ENCODE measurements at places on chromosomes 5 and 9.

DNA sequence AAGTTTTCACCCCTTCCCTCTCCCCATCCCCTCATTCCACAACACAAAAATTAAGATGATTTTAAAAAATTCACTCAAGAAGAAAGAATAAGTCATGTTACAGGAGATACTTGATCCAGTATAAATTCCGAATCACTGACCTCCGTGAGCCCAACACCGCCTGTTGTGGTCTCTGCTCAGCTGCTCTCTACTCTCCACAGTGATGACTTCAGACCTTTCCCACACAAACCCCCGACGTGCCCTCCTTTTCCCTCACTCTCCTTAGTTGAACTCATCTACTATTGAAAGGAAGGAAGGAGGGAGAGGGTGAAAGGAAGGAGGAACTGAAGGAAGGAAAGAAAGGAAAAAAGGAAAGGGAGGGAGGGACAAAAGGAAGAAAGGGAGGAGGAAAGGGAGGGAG lies 55.1 kb downstream of the ZNF354C start:
- no peak for DNase-seq

GRCh38 chr5:95808013-95808685 lies 14.4 kb downstream of the GLRX start:
- no peak for DNase-seq

DNA sequence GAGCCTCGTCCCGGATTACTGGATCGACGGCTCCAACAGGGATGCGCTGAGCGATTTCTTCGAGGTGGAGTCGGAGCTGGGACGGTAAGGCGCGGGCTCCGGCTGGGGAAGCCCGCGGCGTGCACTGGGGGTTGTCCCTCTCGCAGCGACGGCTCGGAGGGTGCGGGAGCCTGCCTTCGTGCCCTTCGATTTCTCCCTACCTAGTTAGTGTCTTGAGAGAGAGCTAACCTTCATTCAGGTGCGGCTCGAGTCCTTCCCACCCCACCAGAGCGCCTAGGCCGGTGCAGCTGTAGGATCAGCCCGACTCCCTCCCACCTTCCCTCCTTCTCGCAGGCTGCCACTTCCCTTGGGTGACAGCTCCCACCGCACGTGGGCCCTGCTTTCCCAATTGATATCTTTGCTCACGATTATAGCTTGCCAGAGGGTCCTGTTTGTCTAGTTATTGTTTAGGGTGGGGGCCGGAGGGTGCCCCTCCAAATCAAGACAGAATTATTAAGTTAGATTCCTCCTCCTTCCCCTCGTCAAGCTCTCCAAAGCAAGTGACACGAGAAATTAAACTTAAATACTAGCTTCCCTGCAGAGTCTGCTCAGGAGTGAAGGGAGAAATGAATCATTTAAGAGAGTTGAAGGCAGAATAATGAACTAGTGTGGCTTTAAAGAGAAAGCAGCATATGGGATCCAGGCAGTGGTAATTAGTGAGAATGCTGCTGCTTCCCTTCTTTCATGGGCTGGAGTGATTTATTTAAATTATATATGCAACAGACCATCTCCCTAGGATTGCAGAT lies 569 bp downstream of the CAMK4 start:
- DNase-seq, result no peak

GRCh38 chr9:99966716-99967115 lies 60.3 kb downstream of the STX17 start:
- DNase-seq, result peak; percentile 64

DNA sequence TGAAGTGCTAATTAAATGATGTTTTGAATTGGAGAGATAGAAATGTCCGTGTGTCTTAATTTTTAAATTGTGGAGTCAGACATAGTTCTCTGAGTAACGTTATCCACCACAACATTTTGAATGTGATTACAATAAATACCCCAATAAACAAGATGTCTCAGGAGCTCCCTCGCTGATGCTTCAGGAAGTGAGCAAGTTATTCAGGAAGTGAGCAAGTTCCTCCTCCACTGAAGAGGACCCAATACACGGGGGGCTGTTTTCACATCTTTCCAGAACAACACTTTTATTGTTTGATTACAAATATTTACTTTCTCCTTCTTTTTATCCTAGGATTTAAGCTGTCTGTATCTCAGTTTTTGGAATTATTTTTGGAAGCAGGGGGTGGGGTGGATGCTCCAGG lies 363.8 kb downstream of the LRRC70 start:
- peak; percentile 25 for DNase-seq

- DNase-seq, result peak; percentile 46
Measured at GRCh38 chr9:137237759-137238726, 3.0 kb upstream of the TUBB4B start.

DNA sequence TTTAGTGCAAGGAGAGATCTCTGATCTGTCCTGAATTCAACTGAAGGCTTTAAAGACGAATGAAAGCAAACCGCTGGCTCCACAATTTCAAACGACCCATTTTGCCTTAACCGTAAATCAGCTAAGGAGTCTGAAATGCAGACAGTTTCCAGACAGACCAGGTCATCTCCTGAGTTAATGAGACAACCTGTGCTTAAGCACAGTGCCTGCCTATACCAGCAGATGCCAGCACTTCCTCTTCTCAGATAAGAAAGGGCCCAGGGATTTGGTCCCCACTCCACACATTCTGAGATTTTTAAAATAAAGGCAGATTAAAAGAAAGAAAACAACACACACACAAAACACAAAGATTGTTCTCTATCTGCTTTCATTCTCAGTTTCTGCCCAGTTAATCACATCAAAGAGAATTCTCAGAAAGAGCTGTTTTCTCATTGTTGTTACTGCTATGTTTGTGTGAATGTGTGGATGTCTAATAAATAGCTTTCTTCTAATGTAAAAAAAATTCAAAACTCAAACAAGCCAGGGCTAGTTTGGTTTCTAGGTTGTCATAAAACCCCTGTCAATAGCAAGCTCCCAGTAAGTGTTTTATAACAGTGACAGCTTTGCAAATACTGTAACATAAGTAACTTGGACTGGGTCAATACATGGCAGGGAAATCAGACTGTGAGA lies 157.7 kb upstream of the SLC24A2 start:
- DNase-seq, result peak; percentile 39

GRCh38 chr9:129569502-129570449 lies 51.1 kb downstream of the C9orf50 start:
- peak; percentile 13 for DNase-seq

DNA sequence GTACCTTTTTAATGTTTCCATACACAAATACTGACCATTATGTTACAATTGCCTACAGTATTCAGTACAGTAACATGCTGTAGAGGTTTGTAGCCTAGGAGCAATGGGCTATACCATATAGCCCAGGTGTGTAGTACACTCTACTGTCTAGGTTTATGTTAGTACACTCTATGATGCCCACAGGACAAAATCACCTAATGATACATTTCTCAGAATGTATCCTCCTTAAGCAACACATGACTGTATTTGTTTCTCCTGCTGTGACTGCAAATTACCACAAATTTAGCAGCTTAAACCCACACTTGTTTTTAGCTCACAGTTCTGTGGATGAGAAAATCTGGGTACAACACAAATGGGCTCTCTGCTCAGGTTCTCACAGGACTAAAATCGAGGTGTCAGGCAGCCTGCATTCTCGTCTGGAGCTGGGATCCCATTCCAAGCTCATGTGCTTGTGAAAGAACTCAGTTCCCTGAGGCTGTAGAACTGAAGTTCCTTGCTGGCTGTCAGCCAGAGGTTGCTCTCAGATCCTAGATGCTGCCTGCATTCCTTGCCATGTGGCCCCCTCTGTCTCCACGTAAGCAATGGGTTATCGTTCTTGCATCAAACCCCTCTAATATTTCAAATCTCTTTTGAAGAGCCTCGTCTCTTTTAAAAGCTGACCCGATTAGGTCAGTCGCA lies 38.6 kb upstream of the PIK3R1 start:
- no peak for DNase-seq

- DNase-seq, result no peak
Measured at GRCh38 chr5:44387921-44388320, 1.3 kb downstream of the FGF10 start.

DNA sequence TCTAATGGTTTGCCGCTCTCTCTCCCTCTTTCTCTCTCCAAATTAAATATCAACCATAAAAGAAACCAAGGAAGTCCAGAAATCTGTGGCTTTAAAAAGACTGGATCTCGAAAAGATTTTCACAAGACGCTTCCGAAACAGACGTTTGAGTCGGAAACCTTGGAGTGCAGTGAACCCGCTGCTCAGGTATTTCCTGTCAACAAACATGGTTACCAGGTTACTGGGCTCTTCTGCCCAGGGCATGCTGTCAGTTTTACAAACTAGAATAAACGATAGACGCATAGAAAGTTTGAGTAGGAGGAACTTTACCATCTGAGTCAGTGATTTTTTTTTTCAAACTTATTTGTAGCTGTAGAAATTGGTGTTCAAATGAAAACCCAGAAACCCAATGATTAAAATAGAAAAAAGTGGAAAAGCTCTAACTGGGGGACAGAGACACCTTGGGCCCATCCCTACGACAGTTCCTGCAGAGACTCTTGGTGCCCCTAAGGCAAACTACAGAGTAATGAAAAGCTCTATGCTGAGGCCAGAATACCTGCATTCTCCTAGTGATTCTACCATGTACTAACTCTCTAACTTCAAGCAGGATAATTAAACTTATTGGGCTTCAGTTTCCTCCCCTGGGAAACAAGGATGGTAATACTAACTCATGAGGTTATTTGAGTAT lies 90.0 kb downstream of the DOCK8 start:
- DNase-seq, result peak; percentile 70

DNA sequence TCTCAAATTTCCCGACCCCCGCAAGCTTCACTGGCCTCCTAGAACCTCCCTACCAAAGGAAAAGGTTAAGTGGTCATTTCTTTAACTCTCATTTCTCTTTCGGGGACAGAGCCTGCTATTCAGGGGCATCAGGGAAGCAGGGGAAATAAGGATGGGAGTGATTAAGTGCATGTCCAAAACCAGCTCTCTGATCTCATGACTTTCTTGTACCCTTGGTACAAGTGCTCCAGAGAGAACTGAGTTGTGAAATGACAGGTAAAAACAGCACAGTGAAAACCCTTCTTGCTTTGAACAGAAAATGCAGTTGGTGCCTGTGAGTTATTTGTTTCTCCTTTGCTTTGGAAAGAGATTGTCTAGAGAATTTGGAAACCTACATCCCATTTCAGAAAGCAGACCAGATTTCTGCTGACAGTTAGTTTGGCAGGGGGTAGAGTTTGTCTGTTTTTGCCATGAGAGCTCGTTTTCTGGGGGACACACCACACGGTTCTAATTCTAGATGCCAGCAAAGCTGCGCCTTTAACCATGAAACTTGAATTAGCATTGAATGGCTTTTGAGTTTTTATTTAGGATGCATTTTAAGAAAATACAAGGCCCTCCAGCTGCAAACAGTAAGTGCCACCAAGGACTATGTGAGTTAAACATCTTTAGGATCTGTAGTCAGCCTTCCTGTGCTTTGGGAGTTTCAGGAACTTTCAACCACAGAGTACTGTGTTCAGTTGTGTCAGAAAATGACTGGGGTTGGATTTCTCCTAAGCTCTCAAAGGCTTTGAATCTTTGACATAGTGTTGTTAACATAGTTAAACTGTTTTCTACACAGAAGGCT lies 161.7 kb upstream of the LHFPL2 start:
- no peak for DNase-seq

- DNase-seq, result peak; percentile 69
Measured at GRCh38 chr9:91500509-91501014, 76.9 kb upstream of the NFIL3 start.

DNA sequence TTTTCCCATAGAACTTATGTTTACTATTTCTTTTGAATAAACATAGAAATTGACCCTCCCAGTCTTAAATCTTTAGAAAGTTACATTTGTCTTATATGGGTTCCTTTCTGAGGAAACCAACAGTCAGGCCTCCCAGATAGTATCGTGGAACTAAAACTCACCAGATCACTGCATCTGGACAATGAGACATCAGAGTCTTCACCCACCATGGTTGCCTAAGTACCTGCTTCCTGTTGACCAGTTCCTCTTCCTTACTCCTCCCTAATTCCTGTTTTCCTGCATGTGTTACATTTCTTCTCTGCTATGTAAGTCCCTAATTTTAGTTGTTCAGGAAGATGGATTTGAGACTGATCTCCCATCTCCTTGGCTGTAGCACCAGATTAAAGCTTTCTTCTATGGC lies 462.2 kb downstream of the DIRAS2 start:
- no peak for DNase-seq

DNA sequence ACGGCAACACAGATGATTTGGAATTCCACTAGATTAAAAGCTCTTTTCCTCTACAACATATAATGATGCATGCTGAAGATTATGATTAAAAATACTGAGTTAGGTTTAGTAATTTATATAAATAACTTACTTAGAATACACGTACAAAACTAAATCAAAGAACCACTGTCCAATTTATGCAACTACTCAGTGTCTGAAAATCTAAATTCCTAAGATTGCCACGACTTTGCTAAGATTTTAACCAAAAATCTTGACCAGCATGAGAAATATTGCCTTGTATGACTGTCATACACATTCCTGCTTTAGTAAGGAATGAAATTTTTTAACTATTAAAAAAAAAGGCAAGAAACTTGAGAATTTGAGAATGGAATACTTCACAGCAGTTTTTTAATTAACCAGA lies 292.4 kb downstream of the ZNF608 start:
- DNase-seq, result no peak

All from PC-3 (cell line).